ENCODE measurements at places on chromosomes 1 and 21.

GRCh38 chr1:12467570-12468286 is 150.3 kb downstream of the DHRS3 start:
- DNase-seq, result no peak

DNA sequence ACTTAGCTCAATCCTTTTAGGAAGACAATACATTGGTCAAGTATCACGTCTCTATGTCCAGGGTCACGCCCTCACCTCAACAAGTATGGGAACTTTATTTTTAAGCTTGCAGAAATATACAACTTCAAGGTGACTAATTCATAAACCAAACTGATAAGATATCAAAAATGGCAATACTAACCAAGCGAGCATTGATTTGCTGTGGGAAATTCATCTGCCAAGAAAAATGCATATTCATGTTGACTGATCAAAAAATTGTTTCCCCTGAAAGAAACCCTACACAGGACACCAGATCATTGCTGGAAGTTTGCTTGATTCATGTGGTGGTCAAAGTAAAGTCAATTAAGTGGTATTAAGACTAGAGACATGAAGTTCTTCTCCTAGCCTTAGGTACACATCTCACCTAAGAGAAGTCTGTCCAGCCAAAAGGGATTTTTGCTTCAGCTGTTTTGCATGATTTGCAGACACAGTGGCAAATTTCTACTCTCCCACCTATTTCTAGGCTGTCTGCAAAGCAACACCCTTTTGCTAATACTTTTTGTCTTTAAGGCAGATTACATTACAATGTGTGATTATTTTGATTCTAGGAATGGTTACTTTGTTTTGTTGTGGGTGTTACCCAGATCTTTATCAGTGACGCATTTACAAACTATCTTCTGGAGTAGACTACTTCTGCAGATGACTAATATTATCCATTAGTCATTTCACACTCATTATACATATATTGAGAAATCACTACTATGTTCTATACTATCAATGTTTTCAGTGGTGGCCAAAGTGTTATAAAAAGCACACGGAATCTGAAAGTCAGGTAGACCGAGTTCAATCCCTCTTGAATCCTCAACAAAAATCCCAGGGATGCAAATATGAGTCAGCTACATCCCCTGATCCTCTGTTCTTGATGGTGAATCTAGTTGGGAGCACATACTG is 12.4 kb downstream of the SAMSN1 start:
- no peak for DNase-seq

DNA sequence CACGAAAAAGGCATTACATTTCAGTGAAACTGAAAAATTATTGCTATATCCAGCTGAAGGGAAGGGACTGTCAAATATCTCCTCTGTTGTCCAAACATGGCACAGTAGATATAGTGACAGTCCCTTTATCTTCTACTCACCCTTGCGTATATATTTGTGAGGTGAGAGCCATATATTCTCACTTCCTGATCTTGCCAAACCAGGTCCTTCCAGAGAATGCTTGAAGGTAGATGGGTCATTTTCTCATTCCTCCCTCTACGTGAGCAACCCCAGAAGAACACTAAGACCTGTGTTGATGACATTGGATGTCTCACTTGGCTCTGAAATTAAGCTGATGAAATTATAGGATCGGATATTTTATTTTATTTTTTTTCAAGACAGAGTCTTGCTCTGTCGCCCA is 151.2 kb downstream of the DHRS3 start:
- no peak for DNase-seq

GRCh38 chr1:205273551-205273982 is 45.8 kb downstream of the TMCC2 start:
- peak; percentile 81 for DNase-seq

GRCh38 chr1:181180407-181181031 is 92.0 kb downstream of the IER5 start:
- peak; percentile 31 for DNase-seq

- no peak for DNase-seq
These were observed 310.2 kb downstream of the MRPL39 start for GRCh38 chr21:25297117-25297516.

DNA sequence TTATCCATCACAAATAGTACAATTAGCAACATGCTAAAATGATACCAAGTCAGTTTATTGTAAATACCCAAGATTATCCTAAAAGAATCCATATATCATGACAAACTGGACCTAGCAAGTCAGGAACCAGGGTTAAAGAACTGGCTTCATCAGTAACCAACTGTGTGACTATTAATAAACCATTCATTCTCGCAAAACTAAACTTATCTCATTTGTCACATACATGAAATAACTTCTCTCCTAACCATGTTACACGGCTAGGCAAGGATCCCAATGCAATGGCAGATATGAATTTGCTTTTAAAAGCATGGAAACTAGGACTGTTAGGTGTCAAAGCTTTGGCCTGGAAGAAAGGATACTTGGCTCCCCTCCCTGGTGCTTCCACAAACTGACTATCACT is 29.4 kb downstream of the CYP2J2 start:
- no peak for DNase-seq

DNA sequence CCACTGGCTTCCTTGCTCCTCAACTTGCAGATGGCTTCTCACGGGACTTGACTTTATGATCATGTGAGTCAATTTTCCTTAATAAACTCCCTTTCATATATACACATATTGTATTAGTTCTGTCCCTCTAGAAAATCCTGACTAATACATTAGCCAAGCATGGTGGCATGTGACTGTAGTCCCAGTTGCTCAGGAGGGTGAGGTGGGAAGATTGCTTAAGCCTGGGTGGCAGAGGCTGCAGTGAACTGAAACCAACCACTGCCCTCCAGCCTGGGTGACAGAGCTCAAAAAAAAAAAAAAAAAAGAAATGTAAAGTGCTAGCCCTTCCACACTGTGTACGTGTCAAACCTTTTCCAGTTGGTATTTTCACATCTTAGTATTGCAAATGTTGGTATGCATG is 857.0 kb downstream of the LTN1 start:
- no peak for DNase-seq

DNA sequence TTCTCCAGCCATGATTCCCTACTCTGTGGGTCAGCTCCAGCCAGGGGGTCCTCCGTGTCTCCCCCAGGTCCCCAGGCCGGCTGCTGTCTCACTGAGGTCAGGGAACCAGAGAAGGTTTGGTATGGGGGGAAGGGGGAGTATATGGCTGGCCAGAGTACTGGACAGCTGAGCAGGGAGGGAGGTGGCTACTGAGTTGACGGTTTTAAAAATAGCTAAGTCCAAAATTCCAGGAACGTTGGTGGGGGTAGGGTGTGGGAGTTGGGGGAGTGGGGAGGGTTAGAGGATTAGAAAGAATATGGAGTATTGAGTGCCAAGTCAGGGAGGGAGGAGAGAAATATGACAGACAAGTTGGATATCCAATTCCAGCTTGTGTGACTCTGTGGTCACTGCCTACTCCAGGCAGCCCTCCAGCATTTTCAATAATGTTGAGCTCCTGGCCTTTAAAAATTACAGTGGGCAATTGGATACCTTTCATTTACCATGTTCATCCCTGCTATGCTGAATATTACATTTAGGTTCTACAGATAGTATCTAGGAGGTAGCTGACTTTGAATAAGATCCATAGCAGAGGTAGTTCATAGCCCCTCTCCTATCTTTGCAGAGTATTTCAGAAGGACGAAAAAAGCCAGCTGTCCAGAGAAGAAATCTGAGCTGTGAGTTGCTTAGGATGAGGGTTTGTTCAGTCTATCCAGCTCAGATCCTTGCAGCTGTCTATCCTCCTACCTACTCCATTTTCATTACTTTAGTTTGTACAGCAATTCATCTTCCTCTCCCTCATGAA is at the start of gene HJV:
Gene HJV (minus strand): TSS at position 114 of the 781 bp plus-strand sequence. CDS start 1,504 bp downstream, outside the sequence.
- DNase-seq, result no peak

- no peak for DNase-seq
These were observed 102.8 kb upstream of the SERTAD4 start for GRCh38 chr1:210129759-210130158.

GRCh38 chr21:31198575-31198974 is 145.5 kb downstream of the TIAM1 start:
- peak; percentile 37 for DNase-seq

GRCh38 chr1:190908691-190909090 is 431.0 kb upstream of the BRINP3 start:
- no peak for DNase-seq

DNA sequence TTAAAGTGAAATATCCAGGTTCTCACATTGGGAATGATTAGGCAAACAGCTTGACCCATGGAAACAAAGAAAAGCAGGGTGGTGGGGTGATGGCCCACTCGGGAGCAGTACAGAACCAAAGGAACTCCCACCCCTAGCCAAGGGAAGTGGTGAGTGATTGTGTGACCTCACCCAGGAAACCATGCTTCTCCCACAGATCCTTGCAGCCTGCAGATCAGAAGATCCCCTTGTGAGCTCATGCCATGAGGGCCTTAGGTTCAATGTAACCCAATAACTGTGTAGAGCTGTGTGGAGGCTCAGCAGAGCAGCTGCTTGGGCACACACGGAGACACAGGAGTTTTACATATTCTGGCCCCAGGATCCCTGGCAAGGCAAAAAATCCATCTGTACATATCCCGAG is 311.8 kb upstream of the DPYD start:
- no peak for DNase-seq

- no peak for DNase-seq
These were observed 3.0 kb upstream of the RGS2 start for GRCh38 chr1:192805832-192806323.

DNA sequence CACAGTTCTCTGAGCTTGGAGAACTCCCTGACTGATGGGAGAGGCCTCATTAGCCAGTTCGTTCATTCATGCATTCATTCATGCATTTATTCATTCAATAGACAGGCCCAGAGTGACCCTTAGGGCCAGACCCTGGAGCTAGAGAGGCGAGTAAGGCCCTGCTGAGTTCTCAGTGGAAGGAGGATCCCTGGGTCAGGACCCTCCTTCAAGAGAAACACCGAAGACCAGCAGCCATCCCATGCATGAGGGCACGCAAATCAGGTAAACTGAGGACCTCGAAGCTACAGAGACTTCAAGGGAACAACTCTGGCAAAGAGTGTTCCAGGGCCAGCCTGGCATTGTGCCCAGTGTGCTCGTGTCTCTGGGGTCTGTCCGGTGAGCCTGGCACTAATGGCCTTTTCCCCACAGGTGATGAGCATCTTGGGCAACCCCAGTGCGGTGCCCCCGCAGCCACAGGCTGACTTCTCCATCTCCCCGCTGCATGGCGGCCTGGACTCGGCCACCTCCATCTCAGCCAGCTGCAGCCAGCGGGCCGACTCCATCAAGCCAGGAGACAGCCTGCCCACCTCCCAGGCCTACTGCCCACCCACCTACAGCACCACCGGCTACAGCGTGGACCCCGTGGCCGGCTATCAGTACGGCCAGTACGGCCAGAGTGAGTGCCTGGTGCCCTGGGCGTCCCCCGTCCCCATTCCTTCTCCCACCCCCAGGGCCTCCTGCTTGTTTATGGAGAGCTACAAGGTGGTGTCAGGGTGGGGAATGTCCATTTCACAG is 104.8 kb downstream of the PAX7 start:
- DNase-seq, result no peak

- DNase-seq, result no peak
These were observed 11.9 kb upstream of the NIBAN1 start for GRCh38 chr1:184986250-184986649.

GRCh38 chr1:5189384-5189783 is 535.0 kb downstream of the AJAP1 start:
- no peak for DNase-seq

DNA sequence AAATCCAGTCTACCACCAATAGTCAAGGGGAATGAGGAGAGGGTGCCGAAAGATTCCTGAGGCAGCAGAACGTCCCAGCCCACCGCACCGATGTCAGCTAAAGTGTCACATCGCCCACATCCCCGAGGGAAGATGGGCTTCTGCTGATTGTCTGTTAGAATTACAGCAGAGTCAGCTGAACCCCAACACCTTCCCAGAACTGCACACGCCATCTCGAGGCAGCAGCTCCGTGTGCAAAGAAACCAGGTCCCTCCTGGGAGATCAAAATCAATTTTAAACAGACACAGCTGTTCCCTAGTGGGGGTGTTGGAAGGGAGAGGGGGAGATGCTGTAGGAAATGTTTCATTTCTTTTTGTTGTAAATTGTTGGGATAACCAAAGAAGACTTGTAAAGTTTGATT is 12.8 kb upstream of the KAZN start:
- no peak for DNase-seq

- DNase-seq, result no peak
These were observed 10.0 kb downstream of the TTF2 start for GRCh38 chr1:117070124-117070523.

GRCh38 chr1:60151311-60151710 is 77.7 kb upstream of the C1orf87 start:
- no peak for DNase-seq

GRCh38 chr1:196545222-196545621 is 63.0 kb downstream of the KCNT2 start:
- no peak for DNase-seq

DNA sequence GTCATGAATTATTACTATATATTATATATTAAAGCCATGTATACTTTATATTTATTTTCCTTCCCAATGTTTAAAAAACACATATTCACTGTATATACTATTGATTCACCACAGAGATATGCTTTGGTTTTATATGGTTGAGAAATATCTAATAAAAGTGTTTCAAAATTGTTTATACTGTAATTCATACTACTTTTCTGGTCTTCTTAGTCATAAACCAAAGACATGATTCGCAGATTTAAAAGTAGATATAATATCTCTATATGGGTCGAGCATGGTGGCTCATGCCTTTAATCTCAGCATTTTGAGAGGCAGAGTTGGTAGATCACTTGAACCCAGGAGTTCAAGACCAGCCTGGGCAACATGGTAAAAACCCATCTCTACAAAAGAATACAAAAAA is 738.4 kb downstream of the USP25 start:
- DNase-seq, result no peak

DNA sequence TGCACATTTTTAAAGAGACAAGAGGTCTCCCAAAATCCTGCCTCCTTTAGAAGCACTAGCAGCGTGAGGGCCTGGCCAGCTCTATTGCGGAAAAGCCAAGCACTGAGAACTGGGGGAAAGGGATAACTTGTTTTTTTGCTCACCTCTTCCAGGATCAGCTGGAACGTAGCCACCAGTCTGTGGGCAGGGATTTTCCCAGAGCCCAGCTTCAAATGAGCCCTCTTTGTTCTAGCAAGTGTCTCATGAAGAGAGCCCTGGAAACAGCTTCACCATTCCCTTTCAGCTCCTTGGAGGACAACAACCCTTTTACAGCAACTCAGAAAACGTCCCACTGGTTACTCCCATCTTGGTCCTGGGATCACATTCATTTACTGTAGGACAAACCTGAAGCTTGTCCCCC is 195.4 kb downstream of the LMX1A start:
- DNase-seq, result no peak

DNA sequence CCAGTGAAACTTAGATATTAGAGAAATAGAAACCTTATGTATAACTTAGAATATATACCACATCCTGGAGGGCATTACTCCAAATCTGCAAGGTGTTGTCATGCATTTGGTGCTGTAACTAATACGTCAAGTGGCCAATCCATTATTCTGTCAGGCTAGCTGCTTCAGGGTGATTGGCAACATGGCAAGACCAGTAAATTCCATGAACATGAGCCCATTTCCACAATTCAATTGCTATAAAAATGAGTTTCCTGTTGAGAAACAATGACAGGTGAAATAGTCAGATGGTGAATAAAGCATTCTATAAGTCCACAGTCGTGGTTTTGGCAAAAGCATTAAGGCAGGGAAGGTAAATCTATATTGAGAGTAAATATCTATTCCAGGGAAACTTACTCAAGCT is 566.0 kb downstream of the ADGRL2 start:
- DNase-seq, result no peak

GRCh38 chr1:1625824-1626206 is 6.2 kb upstream of the MMP23B start:
- DNase-seq, result no peak

GRCh38 chr1:227270554-227270953 is 47.7 kb downstream of the CDC42BPA start:
- DNase-seq, result no peak

Measured in neuronal stem cell (in vitro differentiated cells).